ENCODE measurements at places on chromosomes 1 and 21. TPM values are rescaled to one million over a fixed set of nuclear protein-coding genes. Genes with fewer than 3 reads are reported as not detected.

The NHLH1 gene
- total RNA-seq = not detected

The OR6N1 gene
- under 0.01 TPM for total RNA-seq

The CGN gene
- total RNA-seq = 1.7 TPM

The NPR1 gene
- not detected for total RNA-seq

The FCRL1 gene
- 25.5 TPM for total RNA-seq

The CLDN14 gene
- not detected for total RNA-seq

The HTR1D gene
- not detected for total RNA-seq

The TSPAN2 gene
- total RNA-seq = 2.6 TPM

The HENMT1 gene
- total RNA-seq = 6.3 TPM

The LCE2B gene
- total RNA-seq = not detected

The TRPM2 gene
- total RNA-seq = 2.2 TPM

The SPRR2G gene
- total RNA-seq = not detected

The CLDN19 gene
- under 0.01 TPM for total RNA-seq

The BLACAT1 gene
- total RNA-seq = not detected

The SPRR5 gene
- not detected for total RNA-seq

The CELA3A gene
- not detected for total RNA-seq

The RPS6KA1 gene
- 49.2 TPM for total RNA-seq

The CYYR1 gene
- 0.10 TPM for total RNA-seq

The SMCP gene
- total RNA-seq = not detected

The FMN2 gene
- total RNA-seq = not detected

The PER3 gene
- 7.3 TPM for total RNA-seq

The TAS1R1 gene
- 0.10 TPM for total RNA-seq

The OR2M3 gene
- not detected for total RNA-seq

The UTP11 gene
- total RNA-seq = 18.2 TPM

The ELF3 gene
- total RNA-seq = 2.8 TPM

The TTC22 gene
- total RNA-seq = 1.9 TPM

The AGT gene
- not detected for total RNA-seq

The GUCA2A gene
- total RNA-seq = not detected

The MPL gene
- 2.3 TPM for total RNA-seq

The CELSR2 gene
- 1.4 TPM for total RNA-seq

The CD53 gene
- total RNA-seq = 334 TPM

The SPATA17 gene
- under 0.01 TPM for total RNA-seq

The GJA4 gene
- total RNA-seq = 0.10 TPM

The DYNLT4 gene
- total RNA-seq = 4.6 TPM

The ADAMTSL4 gene
- 3.3 TPM for total RNA-seq

The ARTN gene
- total RNA-seq = not detected

The VASH2 gene
- total RNA-seq = 0.10 TPM

The SMIM1 gene
- 0.73 TPM for total RNA-seq

The PLCH2 gene
- 4.7 TPM for total RNA-seq

The MAP3K7CL gene
- total RNA-seq = 119 TPM

Measured in mononuclear cell (primary cell).